ENCODE measurements at places on chromosomes 12 and 14. TPM values are rescaled to one million over a fixed set of nuclear protein-coding genes. Genes with fewer than 3 reads are reported as not detected.

CMA1 gene
- not detected for polyA plus RNA-seq

SOAT2 gene
- 0.13 TPM for polyA plus RNA-seq

GXYLT1 gene
- polyA plus RNA-seq = 5.8 TPM

OVCH1 gene
- not detected for polyA plus RNA-seq

DPF3 gene
- polyA plus RNA-seq = 2.8 TPM

USP44 gene
- polyA plus RNA-seq = 0.18 TPM

TEX22 gene
- 0.26 TPM for polyA plus RNA-seq

TC2N gene
- not detected for polyA plus RNA-seq

LMNTD1 gene
- polyA plus RNA-seq = 0.32 TPM

INSM2 gene
- 0.15 TPM for polyA plus RNA-seq
